ENCODE measurements at places on chromosomes 13 and 19. TPM values are rescaled to one million over a fixed set of nuclear protein-coding genes. Genes with fewer than 3 reads are reported as not detected.

DNA sequence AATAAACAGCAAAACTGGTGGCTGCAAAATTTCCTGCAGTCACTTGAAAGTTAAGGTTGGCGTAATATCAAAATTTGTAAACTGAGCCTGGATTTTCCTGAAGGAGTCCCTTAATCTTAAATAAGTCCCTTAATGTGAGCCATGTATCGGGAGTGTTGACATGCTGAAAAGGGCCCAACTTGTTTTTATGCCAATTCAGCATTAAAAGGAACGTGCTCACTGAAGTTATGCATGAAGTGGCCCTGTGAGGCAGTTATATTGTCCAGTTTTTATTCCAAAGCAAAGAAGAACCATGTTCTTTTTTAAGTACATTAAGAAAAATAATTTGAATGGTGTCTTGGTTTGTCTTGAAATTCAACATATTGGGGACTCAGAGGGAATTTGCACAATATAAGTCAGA lies 1766.9 kb downstream of the SLITRK1 start:
- no peak for DNase-seq

DNA sequence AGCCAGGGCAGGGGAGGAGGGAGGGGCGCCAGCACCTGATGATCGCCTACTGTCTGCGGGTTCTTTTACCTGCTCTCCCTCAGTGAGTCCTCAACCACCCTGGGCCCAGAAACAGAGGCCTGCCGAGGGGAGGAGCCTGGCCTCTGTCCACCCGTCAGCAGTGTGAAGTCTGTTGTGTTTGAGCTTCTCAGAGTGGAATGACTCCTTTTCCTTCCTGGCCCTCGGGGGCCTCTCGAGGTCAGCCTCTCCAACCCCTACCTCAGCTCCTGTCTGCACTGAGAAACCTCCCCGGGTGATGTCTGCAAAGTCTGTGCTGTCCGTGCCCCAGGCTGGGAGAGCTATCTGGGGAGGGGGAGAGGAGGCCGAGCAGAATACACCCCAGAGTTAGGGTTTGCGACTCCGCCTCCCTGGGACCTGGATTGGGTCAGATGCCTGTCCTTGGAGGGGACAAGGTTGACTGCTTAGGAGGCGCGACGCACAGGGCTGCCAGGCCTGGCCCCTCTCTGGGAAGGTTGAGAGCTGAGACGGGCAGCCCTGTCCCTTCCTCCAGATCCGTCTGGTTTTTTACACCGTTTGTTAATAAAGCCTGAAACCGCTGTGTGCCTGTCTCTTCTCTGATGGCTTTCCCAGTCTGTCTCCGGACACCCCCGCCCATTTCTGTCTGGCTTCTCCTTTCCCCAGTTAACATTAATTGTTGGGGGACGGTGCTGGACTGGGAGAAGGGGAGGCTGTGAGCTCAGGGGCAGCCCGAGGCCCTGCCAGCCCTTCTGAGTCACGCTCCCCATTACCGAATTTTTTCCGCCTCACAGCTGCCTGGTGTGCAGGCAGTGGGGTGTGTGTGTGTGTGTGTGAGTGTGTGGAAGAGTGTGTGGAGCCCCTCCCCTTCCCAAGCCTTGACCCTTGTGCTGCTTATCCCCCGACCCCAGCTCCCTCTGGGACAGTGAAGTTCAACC lies 989 bp upstream of the SSC5D start:
- DNase-seq: peak; percentile 94

GRCh38 chr13:28497143-28497876 lies 2.4 kb upstream of the FLT1 start:
- DNase-seq: no peak

DNA sequence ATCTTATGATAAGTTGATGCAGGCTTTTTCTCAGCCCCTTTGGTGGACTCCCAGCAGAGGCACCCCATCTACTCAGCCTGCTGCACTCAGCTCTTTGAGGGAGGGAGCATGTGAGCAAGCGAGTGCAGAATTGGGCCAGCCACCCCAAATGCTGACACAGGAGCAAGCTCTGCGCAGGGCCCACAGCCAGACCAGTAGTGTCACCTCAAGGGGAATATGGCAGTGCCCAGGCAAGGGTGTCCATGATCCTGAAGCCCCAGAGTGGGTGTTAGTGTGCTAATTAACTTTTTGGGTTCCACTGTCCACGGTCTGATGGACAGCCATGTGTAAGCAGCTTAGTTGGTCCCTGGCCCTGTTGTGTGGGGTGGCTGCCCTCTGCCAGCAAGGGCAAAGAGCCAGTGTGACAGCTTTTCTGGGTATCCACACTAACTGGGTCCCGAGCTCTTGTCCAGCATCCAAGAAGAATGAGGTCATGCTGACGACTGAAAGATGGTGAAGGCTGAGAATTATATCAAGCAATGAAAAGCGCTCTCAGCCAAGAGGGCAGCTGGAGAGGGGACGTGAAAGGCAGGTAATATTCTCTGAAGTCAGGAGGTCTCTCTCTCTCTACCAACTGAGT lies 898.3 kb upstream of the PCDH9 start:
- no peak for DNase-seq

- no peak for DNase-seq
Observed at GRCh38 chr19:17045907-17046502, 19.4 kb upstream of the CPAMD8 start.

DNA sequence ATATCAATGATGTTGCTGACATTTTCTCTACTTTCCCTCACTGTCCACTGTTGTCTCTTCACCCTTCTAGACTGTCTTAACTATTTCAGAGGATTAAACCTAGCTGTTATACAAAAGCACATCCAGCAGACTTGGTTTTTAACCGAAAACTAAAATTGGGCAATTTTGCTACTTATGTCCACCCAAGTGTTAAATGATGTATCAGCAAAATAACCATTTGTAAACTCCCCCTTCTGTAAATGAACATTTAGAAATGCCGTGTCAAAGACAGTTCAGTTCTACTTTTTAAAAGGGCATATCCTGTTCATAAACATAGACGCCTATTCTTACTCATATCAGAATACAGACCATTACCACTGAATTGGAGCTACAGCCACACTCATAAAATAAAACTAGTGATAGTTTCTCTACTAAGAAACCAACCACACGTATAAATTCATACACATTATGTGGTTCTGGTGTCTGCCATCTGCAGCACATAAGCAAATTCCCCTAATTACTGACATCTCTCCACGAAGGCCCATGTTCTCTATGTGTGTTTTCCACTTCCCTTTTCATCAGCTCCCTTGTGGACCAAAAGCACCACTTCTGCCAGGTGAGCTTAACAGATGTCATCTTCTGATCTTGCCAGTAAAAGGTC lies 1091.8 kb downstream of the PCDH9 start:
- no peak for DNase-seq

DNA sequence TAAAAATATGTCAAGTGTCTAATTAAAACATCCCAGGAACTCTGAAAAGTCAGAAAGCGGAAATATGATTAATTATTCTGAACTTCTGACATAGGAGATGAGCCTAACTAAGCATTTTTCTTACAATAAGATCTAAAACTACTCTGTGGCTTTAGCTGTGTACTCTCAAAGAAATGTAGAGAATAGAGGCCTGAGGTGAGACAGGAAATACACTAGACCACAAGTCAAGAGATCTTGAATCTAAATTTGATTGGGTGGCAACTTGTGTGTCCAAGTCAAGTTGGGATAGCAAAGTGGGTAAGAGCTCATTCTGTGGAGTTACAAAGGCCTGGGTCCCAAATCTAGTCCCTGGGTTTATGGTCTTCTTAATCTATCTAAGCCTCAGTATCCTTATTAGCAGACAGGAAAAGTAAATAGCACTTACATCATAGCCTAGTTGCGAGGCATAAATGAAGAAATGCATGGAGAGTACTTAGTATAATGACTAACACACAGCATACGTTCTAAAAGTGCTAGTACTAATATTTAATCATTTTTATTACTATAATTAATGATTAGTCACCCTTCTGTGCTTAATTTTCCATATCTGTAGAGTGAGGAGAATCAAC lies 9.4 kb upstream of the LRRC63 start:
- DNase-seq: no peak

GRCh38 chr13:37202264-37202663 lies 96.8 kb upstream of the CSNK1A1L start:
- peak; percentile 53 for DNase-seq

- no peak for DNase-seq
Observed at GRCh38 chr19:30479231-30479630, 107.0 kb downstream of the ZNF536 start.

GRCh38 chr13:77456271-77456670 lies 79.2 kb upstream of the SCEL start:
- no peak for DNase-seq

DNA sequence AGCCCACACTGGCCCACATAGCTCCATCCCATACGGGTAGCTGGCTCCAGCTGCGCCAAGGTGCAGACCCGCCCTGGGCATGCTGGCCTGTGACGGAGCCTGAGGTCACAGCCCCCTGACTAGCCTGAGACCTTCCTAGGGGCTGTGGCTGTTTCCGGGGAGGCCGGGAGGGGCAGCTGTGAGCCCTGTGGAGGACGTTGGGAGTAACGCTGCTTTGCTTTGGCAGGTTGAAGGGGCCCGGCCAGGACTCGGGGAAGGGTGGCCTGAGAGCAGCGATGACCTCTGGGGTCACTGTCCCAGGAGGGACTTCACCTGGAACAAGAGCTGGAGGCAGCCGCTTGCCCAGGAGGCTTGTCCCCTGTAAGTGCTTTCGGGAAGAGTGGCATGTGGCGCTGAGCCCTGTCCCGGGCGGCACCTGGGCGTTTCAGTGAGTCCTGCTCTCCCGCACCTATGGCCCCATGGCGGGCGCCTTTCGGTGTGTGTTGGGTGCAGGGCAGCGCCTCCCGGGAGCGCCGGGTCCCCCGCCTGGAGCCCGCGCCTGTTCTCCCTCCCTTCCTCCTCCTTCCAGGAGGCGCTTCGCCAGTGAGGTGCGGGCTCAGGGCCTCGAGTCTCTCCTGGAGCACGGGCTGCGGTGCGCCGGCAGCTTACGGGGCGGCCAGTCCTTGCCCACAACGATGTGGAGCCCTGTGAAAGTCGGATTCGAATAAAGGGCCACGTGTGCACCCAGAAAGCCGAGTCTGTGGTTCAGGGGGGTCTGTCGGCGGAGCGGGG lies 1.1 kb upstream of the FAM174C start:
- no peak for DNase-seq

DNA sequence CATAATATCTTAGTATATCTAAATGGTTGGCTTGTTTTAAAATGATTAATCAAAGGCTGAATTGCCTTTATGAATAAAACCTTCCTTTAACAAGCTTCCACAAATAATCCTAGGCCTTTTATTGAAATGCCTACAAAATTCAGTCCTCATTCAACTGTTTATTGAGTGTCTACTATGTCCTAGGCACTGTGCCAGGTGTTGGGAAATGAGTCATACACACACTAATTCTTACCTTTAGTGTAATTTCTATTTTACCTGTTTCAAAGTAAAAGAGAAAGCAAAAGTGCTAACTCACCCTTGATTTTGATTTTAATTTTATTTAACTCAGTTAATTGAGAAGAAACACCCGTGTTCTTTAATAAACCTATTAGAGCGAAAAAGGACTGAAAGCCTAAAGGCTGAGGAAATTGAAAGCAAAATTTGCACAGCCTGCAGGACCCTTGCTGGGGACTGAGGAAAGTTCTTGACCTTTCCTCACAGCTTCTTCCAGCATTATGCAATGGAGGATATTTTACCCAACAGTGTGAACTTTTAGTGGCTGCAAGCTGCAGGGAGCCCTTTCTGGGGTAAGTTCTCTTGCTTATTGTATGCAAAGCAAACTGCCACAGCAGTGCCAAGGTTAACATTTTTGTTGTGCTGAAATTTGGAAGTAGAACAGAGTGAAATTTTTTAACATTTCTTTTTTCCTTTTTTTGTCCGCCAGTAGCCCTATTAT lies 83.1 kb downstream of the B3GLCT start:
- no peak for DNase-seq

DNA sequence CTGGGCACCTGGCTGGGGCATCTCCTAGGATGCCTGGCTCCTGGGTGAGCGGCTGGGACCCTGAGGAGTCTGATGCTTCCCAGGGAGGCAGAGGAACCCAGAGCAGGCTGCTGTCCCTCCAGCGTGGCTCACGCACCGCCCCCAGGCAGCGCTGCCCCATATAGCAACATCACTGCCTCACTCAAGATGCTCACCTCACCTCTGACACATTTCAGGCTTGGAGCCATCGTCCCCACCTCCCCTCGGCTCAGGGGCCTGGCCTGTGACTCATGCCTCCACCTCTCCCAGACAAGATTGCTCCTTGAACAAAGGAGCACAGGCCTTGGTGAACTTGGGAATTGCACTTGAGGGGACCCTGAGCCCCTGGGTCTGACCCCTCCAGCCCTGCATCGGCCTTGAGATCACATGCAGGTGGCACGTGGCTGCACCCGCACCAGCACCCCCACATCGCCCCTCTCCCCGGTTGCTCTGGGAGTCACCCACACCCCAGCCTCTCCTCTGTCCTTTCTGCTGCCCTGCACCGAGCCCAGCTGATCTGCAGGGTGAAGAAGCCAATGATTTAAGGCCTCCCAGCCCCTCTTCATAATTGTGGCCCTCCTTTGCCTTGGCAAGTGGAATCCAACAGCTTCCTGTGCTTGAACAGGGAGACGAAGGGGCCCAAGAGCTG lies 11.2 kb downstream of the CEBPA start:
- DNase-seq: no peak

GRCh38 chr13:50518781-50519201 lies 324.7 kb downstream of the DLEU7 start:
- DNase-seq: no peak

GRCh38 chr13:24682353-24682752 lies 2.1 kb downstream of the ATP12A start:
- no peak for DNase-seq

DNA sequence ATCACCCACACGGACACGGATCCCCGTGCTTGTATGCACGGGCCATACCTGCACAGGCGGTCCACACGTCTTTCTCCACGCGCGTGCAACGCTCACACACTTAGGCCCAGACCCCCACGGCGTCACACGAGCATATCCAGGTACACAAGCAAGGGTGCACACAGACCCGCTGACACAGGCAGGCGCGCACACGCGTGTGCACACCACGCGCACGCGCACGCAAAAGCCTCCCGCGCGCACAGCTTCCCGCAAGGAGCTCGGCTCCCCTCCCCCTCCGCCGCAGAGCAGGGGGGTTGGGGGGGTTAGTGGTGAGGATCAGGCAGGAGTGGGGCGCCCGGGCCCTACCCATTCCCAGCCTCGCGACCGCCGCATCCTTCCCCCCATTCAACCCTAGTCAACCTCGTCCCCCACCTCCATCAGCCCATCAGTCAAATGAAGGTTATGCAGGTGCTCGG lies 407 bp downstream of the RAB3A start:
- DNase-seq: no peak

DNA sequence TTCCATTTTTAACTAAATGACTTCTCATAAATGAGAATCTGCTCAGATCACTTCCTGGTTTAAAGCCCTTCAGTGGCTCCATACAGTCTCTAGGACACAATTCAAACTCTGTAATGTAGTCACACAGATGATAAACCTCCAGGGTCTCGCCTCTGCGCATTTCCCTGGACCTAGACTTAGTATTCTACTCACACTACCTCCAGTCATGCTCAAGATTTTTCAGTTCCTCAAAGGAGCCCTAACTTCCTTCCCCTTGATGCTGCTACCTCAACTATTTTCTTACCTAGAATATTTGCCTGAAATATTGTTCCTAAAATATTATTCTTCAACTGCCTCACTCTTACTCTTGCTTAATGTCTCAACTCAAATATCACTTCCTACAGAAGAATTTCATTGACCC lies 86.7 kb upstream of the TPP2 start:
- DNase-seq: no peak

Gene IQCN
- total RNA-seq: 0.06 TPM

Gene ATP4A
- not detected for total RNA-seq

Gene OR10H1
- total RNA-seq: not detected

Gene ZNF524
- 13.4 TPM for total RNA-seq

Gene GIPC3
- 0.06 TPM for total RNA-seq

Gene VSTM1
- not detected for total RNA-seq

Gene LRRC25
- total RNA-seq: not detected

Gene HCN2
- total RNA-seq: 1.9 TPM

Measured in LHCN-M2 (cell line).